ENCODE measurements at places on chromosomes 1 and 21.

- DNase-seq: no peak
Observed at GRCh38 chr21:46068516-46069079, 29.3 kb upstream of the COL6A2 start.

- DNase-seq: peak; percentile 71
Observed at GRCh38 chr1:31663622-31664452, 19.2 kb upstream of the PEF1 start.

DNA sequence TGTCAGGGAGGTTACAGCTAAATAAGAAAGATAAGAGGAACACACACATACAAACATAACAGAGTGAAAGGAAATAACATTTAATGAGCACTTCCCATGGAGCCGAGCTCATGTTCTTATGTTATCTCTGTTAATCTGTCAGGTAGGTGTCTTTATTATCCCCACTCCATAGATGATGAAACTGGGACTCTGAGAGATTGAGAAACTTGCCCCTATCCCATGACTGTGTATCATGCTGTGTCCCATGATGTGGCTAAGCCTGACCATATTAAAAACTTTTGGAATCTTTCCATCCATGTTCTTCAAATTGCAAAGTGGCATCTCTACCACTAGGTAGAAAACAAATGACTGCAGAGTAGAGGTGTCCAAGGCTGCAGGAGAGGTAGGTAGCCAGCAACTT is 285.2 kb upstream of the SGIP1 start:
- no peak for DNase-seq

DNA sequence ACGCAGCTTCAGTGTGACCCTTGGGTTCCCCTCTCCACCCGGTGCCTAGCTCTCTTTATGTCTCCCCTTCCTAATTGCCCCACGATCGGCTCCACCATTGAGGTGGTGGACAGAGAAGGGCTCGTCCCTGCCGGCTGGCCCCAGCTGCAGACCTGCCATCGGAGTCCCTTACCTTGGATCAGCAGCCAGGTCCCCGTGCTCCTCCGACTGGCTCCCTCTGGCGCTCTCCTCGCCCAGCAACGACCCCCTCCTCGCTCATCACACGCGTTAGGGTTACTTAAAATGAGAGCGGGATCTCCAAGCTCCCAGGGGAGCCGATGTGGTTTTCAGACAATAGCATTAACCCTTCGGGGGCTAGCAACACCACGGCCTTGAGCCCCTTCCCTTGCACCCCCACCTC is 8.1 kb upstream of the ETV3L start:
- DNase-seq: no peak

DNA sequence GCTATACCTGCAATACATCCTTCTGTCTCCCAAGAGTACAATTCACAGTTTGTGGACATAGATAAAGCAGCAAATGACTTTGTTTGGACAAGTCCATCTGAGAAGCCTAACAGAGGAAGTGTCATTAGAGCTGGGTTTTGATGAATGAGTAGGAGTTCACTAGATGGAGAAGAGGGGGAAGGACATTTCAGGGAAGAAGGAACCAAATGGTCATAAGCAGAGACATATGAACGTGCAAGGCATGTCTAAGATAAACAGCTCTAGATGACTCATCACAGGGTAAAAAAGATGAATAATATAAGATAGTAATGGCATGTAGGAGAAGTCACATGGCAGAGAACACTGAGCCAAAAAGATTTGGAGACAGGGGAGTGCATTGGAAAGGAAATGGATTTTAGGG is 54.5 kb downstream of the HMGB4 start:
- no peak for DNase-seq

DNA sequence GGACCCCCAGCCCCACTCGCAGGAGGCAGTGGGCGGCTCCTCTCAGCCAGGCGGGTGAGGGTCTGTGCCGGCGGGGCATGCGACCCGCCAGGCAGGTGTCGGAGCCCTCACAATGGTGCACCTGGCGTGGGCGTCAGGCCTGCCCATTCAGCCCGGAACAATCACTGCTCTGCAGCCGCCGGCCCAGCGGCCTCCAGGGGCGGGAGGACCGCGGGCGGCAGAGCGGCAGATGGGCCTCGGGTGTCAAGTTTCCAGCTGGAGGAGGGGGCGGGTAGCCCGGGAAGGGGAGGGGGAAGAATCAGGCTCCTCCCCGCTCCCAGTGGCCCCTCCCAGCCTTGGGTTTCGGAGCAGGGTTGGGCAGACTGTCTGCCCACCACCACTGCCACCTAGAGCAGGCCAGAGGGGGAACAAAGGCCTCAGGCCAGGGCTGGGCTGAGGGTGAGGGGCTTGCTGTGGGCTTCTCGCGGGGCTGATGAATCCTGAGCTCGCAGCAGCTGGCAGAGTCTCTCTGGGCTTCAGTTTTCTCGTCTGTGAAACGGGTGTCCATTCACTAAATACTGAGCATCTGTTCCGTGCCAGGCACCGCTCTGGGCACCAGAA is 39.5 kb upstream of the CASZ1 start:
- peak; percentile 40 for DNase-seq

- peak; percentile 49 for DNase-seq
Observed at GRCh38 chr1:42937836-42938644, 20.6 kb downstream of the SLC2A1 start.

- DNase-seq: no peak
Observed at GRCh38 chr21:28751176-28751575, 241.5 kb downstream of the LTN1 start.

- DNase-seq: no peak
Observed at GRCh38 chr1:197234581-197234980, 33.5 kb upstream of the CRB1 start.

- no peak for DNase-seq
Observed at GRCh38 chr1:174890024-174890423, 109.7 kb upstream of the CACYBP start.

DNA sequence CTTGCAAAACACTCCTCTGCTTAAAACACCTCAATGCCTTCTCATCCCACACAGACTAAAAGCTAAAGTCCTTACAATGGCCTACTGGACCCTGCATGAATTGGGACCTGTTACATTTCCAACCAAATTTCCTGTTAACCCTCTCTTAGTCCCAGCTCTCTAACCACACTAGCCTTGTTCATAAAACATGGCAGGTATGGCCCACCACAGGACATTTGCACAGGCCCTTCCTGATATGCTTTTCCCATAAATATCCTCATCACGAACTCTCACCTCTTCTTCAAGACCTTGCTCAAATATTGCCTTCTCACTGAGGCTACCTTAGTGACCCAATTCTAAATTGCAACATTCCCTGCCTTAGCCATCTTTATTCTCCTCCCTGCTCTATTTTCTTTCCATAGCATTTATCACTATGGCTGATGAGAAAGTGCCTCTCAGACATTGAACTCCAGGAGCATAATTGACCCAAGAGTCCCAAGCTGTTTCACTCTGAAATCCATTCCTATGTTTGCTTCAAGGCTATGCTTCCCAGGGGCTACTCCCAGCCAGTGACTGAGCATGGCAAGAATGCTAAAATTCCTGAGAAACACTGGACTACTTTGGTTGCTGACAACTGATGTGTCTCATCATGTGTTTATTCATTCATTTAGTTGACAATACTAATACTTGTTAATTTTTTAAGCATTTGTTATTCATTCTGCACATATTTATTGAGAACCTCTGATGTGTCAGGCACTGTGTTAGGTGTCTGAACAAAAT is 2.7 kb upstream of the PALMD start:
- DNase-seq: no peak

DNA sequence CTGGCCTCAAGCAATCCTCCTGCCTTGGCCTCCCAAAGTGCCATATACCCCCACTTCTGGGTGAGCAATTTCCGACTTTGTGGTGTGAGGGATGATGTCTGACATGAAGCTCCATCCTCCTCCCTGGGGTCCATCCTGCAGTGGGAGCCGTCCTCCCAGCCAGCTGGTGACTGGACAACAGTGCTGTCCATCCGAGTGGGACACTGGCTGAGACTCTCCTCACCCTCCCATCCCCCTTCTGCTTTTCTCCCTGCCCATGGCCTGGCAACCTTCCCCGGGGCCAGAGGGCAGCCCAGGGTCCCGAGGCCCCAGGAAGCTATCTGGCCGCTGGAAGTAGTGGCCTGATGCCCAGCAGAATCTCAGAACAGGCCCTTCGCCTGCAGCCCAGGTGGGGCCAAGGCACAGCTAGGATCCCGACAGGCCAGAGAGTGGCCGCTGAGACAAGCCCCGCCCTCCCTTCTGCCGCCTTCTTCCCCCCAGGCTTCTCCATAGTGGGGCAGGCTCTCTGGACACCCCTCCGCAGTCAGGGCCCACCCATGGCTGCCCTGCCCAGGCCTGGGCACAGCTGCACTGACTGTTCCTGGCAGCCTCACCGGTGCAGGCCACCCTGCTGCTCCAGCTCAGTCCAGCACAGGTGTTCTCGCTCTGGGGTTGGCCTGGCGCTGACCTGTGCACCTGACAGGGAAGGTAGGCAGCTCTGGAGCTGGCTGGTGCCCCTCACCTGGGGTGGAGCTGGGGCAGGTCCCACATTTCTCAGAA is 8.4 kb upstream of the FAAP20 start:
- no peak for DNase-seq

- DNase-seq: no peak
Observed at GRCh38 chr1:209648346-209648745, 3.9 kb downstream of the LAMB3 start.

GRCh38 chr1:156009404-156009803 is 11.3 kb downstream of the SSR2 start:
- DNase-seq: no peak

GRCh38 chr1:62726011-62726442 is 37.8 kb upstream of the DOCK7 start:
- DNase-seq: no peak

- DNase-seq: no peak
Observed at GRCh38 chr1:10658396-10659066, 137.9 kb downstream of the CASZ1 start.

GRCh38 chr1:157099633-157100009 is at the start of gene ETV3L:
ETV3L (minus strand) TSS chr1:157099808; CDS start chr1:157099523, 285 bp downstream.
- no peak for DNase-seq

- DNase-seq: no peak
Observed at GRCh38 chr1:44276901-44277300, 63.6 kb downstream of the DMAP1 start.

- no peak for DNase-seq
Observed at GRCh38 chr1:17867470-17867869, 112.3 kb downstream of the ACTL8 start.

- DNase-seq: peak; percentile 25
Observed at GRCh38 chr1:186482661-186483255, 21.8 kb upstream of the PDC start.

- no peak for DNase-seq
Observed at GRCh38 chr1:157975228-157975950, 18.1 kb upstream of the KIRREL1 start.

- DNase-seq: no peak
Observed at GRCh38 chr1:95197616-95198252, 36.3 kb upstream of the RWDD3 start.

- DNase-seq: peak; percentile 50
Observed at GRCh38 chr1:73593364-73593763, 604.6 kb downstream of the LRRIQ3 start.

GRCh38 chr1:46220808-46221207 is 17.7 kb downstream of the LURAP1 start:
- DNase-seq: no peak

GRCh38 chr1:17654519-17654918 is 100.6 kb upstream of the ACTL8 start:
- DNase-seq: no peak

DNA sequence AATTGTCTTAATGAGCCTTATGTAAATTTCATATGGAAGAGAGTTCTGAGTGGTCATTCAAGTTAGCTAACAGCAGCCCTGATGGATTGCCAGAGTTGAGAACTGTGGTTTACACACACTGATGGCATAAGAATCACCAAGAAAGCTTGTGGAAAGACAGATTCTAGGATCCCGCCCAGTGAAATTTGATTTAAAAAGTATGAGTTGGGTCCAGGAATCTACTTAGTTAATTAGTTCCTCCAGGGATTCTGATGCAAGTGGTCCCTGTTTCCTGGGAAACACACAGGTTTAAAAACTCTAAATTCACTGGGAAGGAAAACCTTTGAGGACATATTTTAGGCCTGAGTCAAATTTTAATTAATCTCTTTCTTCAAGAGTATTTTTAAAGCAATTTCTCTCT is 144.3 kb downstream of the NTPCR start:
- DNase-seq: no peak

DNA sequence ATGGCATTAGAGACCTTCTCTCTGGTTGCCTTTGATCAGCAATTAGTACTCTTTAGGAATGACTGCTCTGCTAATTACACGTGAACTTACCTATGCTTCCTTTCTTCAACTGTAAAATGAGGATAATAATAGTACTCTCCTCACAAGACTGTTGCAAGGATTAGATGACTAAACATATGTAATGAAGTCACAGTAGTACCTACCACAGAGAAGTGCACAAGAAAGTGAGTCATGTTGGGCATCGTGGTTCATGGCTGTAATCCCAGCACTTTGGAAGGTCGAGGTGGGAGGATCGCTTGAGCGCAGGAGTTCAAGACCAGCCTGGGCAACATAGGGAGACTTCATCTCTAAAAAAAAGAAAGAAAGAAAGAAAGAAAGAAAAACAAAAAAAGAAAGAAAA is 68.1 kb upstream of the AK4 start:
- DNase-seq: no peak

DNA sequence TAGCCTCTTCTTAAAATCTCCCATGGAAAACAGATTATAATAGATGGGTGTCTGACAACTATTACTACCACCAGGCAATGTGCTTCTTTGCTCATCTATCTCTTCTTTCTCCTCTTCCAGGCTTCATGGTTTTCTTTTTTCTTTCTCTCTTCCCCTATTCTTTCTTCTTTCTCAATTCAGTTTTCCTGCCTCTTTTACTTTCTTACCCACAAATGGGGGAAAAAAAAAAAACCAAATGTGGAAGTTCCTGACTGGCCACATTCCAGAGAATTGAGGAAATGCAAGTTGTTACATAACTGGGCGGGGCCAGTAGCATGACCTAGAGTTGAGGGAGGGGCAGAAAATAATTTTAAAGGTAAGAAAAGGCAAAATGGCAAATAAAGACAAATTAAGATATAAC is 10.9 kb upstream of the SMG7 start:
- DNase-seq: peak; percentile 13

- DNase-seq: peak; percentile 69
Observed at GRCh38 chr21:45138199-45139002, 64.0 kb downstream of the ADARB1 start.

- no peak for DNase-seq
Observed at GRCh38 chr1:151847867-151848596, 5.5 kb downstream of the THEM5 start.

- DNase-seq: no peak
Observed at GRCh38 chr1:218591966-218592365, 246.8 kb downstream of the TGFB2 start.

GRCh38 chr21:45562965-45563364 is 20.7 kb upstream of the SLC19A1 start:
- no peak for DNase-seq

GRCh38 chr1:2543543-2544092 is 12.6 kb upstream of the TNFRSF14 start:
- DNase-seq: peak; percentile 43

DNA sequence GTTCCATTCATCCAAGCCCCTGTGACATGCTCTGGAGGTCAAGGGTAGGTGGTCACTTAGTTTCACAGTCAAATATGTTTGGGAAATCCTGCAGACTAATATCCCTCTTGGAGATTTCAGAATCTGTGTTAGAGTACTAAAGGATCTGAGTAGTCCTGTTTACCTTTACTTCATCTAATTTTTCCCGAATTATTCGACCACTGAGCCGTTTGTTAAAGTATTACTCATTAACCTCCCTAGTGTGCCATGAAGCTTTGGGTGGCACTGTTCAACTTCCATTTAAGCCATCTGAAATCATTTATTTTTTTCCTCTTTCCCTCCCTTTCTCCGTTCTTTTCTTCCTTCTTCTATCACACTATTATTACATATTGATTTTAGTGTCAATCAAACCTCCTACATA is 109.9 kb downstream of the NGF start:
- no peak for DNase-seq

- peak; percentile 83 for DNase-seq
Observed at GRCh38 chr21:44299458-44300261, at the start of gene PFKL. PFKL (plus strand) TSS chr21:44300053; CDS start chr21:44300106, 53 bp downstream.
